ENCODE measurements at places on chromosomes 1 and 21. TPM values are rescaled to one million over a fixed set of nuclear protein-coding genes. Genes with fewer than 3 reads are reported as not detected.
A peak's percentile ranks its signal among the peaks of the same experiment; 100 is the strongest.

DNA sequence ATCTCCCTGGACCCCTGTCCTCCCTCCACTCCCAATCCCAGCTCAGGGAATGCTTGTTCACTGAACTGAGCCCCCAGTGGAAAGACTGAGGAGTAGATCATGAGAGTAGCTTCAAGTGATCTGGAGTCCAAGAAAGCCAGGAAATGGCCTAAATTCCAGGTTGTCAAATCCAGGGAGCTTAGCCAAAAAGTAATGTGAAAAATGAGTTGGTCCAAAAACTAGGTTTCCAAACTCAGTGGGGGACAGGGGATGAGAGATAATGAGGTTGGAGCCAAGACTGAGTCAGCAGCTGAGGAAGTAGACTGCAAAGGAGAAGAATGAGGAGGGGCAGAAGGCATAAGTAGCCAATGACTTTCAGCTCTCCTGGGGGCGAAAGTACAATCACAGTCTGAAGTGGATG, 284.1 kb upstream of the BEND5 start:
- no peak for DNase-seq

Gene SLC25A34
- 3.5 TPM for total RNA-seq

DNA sequence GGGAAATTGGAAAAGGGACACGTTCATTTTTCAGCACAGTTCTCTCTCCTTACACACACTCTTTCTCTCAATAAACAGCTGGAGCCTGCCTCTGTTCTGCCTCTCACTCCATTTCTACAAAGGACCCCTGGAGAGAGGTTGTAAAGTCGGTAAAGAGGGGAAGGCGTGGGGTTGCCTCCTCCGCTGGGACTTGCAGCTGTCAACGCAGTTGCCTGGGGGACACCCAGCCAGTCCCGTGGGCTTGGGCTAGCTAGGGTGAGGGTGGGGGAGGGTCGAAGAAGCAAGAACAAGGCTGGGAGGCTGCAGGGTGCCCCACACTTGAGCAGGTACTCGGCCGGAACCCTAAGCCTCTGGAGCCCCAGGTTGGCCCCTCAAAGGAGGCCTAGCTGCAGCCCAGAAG, 27.6 kb downstream of the C1orf216 start:
- DNase-seq: peak; percentile 51

Gene RPS27
- total RNA-seq: 1,080 TPM

DNA sequence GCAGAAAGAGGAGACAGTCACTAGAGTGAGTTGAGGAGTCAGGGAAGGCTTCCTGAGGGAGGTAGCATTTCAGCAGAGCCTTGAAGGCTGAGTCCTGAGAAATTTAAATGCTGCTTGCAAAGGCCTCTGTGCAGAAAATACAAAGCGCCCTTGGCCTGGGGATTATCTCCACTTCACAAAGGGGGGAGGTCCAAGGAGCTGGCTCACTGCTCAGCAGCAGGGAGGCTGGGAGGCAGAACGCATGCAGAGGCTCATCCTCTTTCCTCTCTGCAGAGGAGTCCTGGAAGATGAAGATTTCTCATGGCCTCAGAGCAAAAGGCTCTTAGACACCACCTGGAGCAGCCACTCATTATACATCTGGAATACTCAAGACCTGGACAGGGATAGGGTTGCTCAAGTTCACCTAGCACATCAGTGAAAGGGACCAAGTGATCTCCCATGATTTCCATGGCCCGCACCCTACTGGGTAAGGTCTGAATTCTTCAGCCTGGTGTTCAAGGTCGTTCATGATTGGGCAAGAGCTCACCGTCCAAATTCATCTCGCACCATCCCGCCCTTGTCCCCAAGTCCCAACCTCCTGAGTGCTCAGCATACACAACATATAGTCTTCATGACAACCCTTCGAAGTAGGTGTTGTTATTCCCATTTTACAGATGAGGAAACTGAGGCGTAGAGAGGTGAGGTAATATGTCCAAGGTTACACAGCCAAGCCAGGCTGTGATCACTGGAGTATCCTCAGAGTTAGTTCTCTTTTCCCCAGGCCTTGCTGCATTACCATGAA, 9.0 kb downstream of the SLC1A7 start:
- DNase-seq: no peak

GRCh38 chr1:91781371-91781825, 104.6 kb downstream of the TGFBR3 start:
- no peak for DNase-seq

- DNase-seq: peak; percentile 67
Observed at GRCh38 chr1:91764471-91765115, 121.4 kb downstream of the TGFBR3 start.

All from GM23338 (cell line).